ENCODE measurements at places on chromosomes 2 and 18. TPM values are rescaled to one million over a fixed set of nuclear protein-coding genes. Genes with fewer than 3 reads are reported as not detected.

DNA sequence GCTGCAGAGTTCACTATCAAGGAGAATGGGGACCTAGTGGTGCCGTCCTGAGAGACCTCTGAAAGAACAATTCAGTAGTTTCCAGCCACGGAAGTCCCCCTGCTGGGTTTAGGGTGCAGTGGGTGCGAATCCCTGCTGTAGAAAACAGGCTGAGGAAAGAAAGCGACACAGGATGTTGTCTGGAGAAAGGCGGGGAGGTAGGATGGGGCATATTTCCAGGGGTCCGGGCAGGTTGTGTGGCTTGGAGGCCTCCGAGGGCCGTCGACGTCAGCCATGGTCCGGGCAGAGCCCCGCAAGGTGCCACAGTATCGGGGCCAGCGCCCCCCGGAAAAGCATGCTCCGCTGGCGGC lies 807 bp upstream of the CREB1 start:
- DNase-seq: no peak

DNA sequence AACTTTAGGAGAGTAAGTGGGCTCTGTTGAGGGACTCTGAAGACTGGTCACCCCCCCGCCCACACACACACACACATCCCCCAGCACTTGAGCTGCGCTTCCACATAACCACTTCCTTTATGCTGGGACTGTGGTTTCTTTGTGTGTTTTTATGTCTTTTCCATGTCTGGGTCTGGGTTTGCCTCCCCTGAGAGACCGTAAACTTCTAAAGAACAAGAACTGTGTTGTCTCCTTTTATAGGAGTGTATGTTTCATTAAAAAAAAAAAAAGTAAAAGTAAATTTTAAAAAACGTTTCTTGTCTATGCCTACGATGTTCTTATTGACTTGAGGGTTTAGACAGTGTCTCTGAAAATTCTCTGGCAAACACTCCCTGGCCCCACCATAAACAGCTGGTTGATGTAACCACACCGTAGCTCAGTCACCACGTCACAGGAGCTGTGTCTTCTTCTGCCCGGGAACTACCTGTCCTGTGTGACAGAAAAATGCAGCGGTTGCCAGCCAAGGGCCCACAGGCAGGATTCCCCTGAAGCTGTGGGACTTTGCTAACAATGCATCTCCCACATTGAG lies 68.0 kb downstream of the KLHL29 start:
- no peak for DNase-seq

DNA sequence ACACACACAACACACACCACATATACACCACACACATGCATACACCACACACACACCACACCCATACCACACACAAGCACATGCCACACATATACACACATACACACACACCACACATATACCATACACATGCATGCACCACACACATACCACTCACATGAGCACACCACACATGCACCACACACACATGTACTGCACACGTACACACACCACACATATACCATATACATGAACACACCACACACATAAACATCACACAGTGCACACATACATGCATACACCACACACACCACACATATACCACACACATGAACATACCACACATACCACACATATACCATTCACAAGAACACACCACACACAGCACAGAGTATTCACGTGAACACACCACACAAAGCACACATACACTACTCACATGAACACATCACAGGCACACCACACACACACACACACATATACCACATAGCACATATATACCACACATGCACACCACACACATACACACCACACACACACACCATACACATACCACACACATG lies 219.9 kb upstream of the RAB6C start:
- no peak for DNase-seq

- DNase-seq: peak; percentile 48
Measured at GRCh38 chr2:162382278-162382677, 38.3 kb downstream of the GCA start.

GRCh38 chr2:64622443-64623241 lies 31.1 kb downstream of the SERTAD2 start:
- DNase-seq: no peak

- DNase-seq: no peak
Measured at GRCh38 chr2:9556121-9556743, 602 bp upstream of the ADAM17 start.

DNA sequence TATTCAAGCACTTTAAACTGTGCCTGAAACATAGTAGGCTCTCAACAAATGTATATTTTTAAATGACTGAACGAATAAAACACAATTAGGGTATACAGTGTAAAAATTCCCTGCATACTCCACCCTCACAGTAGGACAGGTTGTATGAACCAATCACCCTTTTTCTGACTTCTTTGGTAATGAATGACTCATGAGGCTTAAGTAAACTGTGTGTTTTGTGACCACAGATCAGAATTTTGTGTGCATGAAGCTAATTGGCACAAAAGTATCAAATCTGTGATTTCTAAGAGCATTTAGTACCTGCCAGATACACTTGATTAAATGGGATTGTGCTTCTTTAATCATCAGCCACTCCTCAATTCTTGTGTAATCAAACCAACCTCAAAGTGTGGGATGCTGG lies 109.9 kb upstream of the MAP4K3 start:
- DNase-seq: no peak

The EPHA4 gene
- 8.7 TPM for polyA plus RNA-seq

The C1GALT1C1L gene
- polyA plus RNA-seq: 1.0 TPM

The CCBE1 gene
- 3.3 TPM for polyA plus RNA-seq

DNA sequence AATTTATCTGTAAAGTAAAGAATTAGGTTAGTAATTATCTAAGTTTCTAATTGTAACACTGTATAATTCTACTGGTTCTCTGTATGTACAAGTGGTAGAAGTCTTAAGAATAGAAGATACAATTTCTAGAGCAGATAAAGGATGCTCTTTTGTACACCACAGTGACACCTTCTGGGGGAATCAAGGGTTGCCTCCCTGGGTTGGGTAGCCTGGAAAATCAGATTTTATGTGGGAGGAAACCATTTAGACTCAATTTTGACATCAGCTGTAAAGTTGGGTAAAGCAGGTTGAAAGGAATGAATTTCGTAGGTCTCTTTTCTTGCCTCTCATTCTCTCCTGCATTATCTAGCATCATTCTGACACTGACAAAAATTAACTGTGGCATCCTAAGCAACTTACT lies 354.8 kb downstream of the DCC start:
- no peak for DNase-seq

DNA sequence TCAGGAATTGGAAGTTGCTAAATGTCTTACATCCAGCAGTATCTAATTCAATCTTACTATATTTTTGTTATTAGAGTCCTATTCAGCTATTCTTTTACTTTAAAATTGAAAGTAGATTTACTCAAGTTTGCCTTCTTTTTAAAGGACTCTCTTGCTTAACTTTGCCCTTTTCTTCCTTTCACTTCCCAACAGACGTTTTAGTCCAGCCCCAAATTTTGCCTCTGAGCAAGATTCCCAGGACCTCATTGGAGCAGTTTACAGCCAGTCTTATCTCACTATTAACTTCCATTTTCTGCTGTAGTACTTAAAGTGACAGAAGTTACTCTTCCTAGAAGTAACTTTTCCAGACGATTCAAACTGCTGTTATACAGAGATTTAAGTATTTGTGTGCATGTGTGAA lies 1.7 kb upstream of the PRKD3 start:
- peak; percentile 81 for DNase-seq

The ARHGEF4 gene
- polyA plus RNA-seq: 11.3 TPM

GRCh38 chr18:57915248-57915647 lies 112.1 kb upstream of the ATP8B1 start:
- no peak for DNase-seq

GRCh38 chr2:95346738-95347671 lies 49.9 kb downstream of the KCNIP3 start:
- DNase-seq: no peak

The SERPINB3 gene
- not detected for polyA plus RNA-seq

The EML6 gene
- polyA plus RNA-seq: 26.8 TPM

The RAB6D gene
- 1.2 TPM for polyA plus RNA-seq

GRCh38 chr2:195330513-195330956 lies 326.5 kb upstream of the SLC39A10 start:
- no peak for DNase-seq

- DNase-seq: no peak
Measured at GRCh38 chr18:3652380-3653262, 202.6 kb downstream of the TGIF1 start.

DNA sequence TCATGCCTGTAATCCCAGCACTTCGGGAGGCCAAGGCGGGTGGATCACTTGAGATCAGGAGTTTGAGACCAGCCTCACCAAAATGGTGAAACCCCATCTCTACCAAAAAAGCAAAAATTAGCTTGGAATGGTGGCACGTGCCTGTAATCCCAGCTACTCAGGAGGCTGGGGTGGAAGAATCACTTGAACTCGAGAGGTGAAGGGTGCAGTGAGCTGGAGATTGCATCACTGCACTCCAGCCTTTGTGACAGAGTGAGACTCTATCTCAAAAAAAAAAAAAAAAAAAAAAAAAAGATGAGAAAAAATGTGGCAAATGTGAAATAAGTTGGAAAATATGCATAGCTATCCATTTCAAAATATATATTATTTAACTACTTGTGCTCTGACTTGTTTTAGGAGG lies 65.0 kb downstream of the KCNS3 start:
- DNase-seq: no peak

The CNNM3 gene
- polyA plus RNA-seq: 21.6 TPM

The MERTK gene
- polyA plus RNA-seq: 4.0 TPM

- DNase-seq: no peak
Measured at GRCh38 chr2:131156452-131157149, 51.5 kb downstream of the PLEKHB2 start.

The RBKS gene
- 1.1 TPM for polyA plus RNA-seq

The CEP68 gene
- polyA plus RNA-seq: 26.0 TPM

GRCh38 chr2:235566415-235566814 lies 72.6 kb downstream of the AGAP1 start:
- DNase-seq: no peak

- no peak for DNase-seq
Measured at GRCh38 chr18:71398531-71398930, 1109.7 kb downstream of the SOCS6 start.

The LIPG gene
- 4.4 TPM for polyA plus RNA-seq

GRCh38 chr2:216081012-216081411 lies 597 bp downstream of the PECR start:
- no peak for DNase-seq

GRCh38 chr2:148298196-148298595 lies 277.3 kb downstream of the MBD5 start:
- DNase-seq: no peak

DNA sequence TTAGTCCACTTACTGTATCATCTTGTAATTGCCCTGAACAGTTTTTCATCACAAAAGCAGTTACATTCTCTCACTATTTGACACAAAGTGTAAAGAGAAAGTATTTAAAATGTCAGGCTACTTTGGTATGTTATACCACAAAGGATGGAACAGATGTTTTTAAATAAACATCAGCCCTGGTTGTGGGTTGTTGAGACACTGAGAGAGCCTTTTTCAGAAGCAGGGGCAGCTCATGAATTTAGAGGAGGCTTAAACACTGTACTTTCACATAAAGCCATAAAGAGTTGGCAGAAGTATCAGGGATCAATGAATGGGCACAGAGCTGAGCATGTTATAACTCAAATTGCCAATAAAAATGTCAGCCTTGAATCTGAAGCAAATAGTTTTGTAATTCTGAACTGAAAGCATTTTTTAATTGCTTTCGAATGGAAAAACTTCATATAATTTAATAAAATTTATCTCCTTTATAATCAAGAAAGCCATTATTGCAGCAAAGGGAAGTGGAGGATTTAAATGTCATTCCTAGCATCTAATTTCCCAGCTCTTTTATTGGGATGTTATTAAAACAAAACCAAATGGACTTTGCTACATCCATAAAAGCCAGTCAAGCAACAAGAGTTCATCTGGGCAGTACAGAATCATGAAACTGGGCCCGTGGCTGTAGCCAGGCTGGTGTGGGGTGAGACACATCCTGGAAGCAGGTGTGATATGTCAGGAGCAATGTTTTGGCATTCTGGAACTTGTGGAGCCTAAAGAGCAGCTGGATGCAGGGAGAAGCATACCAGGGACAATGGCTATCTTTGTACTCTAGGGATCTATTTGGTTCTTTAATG lies 95.1 kb upstream of the NT5C1B start:
- DNase-seq: no peak

GRCh38 chr2:27712522-27712921 lies 48.8 kb downstream of the SLC4A1AP start:
- DNase-seq: no peak

The SLC8A1 gene
- polyA plus RNA-seq: 6.5 TPM

The CCT4 gene
- 112 TPM for polyA plus RNA-seq

- no peak for DNase-seq
Measured at GRCh38 chr2:15856318-15856717, 84.0 kb upstream of the MYCN start.

The DSG1 gene
- polyA plus RNA-seq: not detected

The NAT8 gene
- 0.29 TPM for polyA plus RNA-seq

Data from forelimb muscle (tissue), 1 donor.